Smooth muscle cell of the coronary artery (primary cell): ENCODE measurements at places on chromosomes 2 and 18. TPM values are rescaled to one million over a fixed set of nuclear protein-coding genes. Genes with fewer than 3 reads are reported as not detected.

SLC9A2 gene
- not detected in 2 replicates for total RNA-seq

GPD2 gene
- 38.4 and 40.7 TPM in 2 replicates for total RNA-seq

UXS1 gene
- total RNA-seq: 31.6 and 34.8 TPM in 2 replicates

PLCD4 gene
- total RNA-seq: 2.9 and 4.0 TPM in 2 replicates

CRYGD gene
- not detected in 2 replicates for total RNA-seq

PCARE gene
- total RNA-seq: not detected in 2 replicates

ADRA2B gene
- total RNA-seq: 3.5 TPM in 1 of 2 replicates, not detected in the other

BOLL gene
- not detected in 2 replicates for total RNA-seq

GPR75 gene
- total RNA-seq: 0.38 and 1.4 TPM in 2 replicates

NFU1 gene
- total RNA-seq: 35.9 and 38.7 TPM in 2 replicates
